ENCODE measurements at places on chromosomes 2 and 18.

- no peak for DNase-seq
These were observed 30.3 kb downstream of the PROC start for GRCh38 chr2:127448526-127448925.

GRCh38 chr2:238722883-238723282 is 125.0 kb upstream of the TWIST2 start:
- DNase-seq, result no peak

DNA sequence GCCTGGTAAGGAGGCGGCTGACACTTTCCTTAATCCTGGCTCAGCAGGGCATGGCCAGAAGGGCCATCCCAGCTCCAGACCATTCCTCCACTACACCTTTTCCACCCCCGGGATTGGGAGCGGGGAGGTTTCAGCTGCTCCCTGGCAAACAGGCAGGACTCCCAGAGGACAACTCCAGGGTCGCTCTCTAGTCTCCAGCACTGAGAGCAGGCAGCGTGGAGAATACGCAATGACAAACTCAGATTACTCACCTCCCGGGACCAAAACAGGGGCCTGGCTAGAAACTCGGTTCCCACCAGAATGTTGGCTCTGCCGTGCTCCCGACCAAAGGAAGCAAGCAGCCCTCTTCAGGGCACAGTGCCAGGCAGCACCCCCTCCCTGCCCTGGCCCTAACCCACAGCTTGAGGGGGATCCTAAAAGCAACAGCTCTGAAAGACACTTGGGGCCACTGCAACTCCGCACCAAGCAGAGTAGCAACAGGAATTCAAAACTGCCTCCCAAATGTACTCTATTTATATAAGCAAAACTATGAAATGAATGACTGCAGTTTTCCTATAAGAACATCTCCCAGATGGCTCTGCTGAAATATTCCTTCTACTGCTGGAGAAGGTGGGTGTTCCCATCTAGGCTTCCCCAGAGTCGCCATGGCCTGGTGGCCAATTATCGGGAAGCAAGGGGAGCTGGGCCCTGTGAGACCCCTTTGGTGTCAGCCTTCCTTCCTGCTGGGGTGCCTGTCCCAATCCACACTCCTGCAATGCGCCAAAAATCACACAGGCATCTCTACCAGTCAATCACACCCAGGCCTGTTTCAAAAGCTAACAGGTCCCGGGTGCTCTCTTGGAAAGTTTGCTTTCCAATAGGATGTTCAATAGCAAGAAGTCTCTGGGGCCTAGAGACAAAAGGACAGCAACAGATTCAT is 61.2 kb upstream of the POMC start:
- DNase-seq, result no peak

GRCh38 chr2:37829202-37829601 is 95.9 kb upstream of the RMDN2 start:
- DNase-seq, result no peak

DNA sequence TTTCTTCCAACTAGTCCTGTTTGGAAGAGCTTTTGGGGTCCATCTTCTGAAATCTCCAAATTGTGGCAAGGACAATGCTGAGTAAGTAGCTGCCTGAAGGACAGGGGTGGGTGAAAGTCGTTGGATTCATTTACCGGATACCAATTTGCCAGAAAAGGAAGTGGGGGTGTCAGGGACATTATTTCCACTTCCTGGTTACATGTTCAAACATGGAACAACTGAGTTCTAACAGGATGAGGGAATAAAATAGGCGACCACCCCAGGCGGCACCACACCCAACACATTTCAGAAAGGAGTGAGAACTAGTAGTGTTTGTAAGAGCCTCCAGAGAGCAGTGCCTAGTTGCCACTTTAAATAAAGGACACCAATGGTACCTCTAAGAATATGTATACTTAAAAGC is 158.6 kb upstream of the SERTAD2 start:
- no peak for DNase-seq

- DNase-seq, result no peak
These were observed 144.6 kb downstream of the QPCT start for GRCh38 chr2:37489041-37489456.

- DNase-seq, result no peak
These were observed 8.9 kb downstream of the ANKAR start for GRCh38 chr2:189683348-189683747.

Data from activated CD4-positive, alpha-beta T cell treated with anti-CD3 and anti-CD28 coated beads, Interleukin-2, amount 50 U/mL, for 24 hours (primary cell).